WTC11 (cell line): ENCODE measurements at places on chromosomes 16 and 17. TPM values are rescaled to one million over a fixed set of nuclear protein-coding genes. Genes with fewer than 3 reads are reported as not detected.

- DNase-seq, result no peak
- H3K27ac ChIP-seq, result peak overlapping the region; percentile 14
- H3K27me3 ChIP-seq, result no peaks in the 10 kb centered on the region
Observed at GRCh38 chr17:42248351-42249179, 27.6 kb downstream of the STAT5B start.

- peaks cover 2% of the 10 kb centered on the region; the same call in 1 of the 2 replicates for H3K36me3 ChIP-seq
- H3K27me3 ChIP-seq, result no peaks in the 10 kb centered on the region; the same call in 1 of the 2 replicates
- no peak overlapping the region for H3K27ac ChIP-seq
Observed at GRCh38 chr16:11202260-11203091, 53.5 kb downstream of the SOCS1 start.

- H3K27ac ChIP-seq, result no peak overlapping the region
- DNase-seq, result no peak
- H3K4me1 ChIP-seq, result no peaks in the 10 kb centered on the region
- H3K36me3 ChIP-seq, result no peaks in the 10 kb centered on the region
- no peak overlapping the region for H3K4me3 ChIP-seq
Observed at GRCh38 chr17:41394254-41394996, 3.0 kb downstream of the KRT31 start.

The MT1G gene
- total RNA-seq, result 326 to 361 TPM (median 333 TPM) in 3 replicates

GRCh38 chr16:4615384-4616046, 827 bp upstream of the UBALD1 start:
- DNase-seq, result no peak
- no peaks in the 10 kb centered on the region for H3K27me3 ChIP-seq
- H3K4me3 ChIP-seq, result peak overlapping the region; percentile 73
- peaks cover 38% of the 10 kb centered on the region for H3K4me1 ChIP-seq
- no peaks in the 10 kb centered on the region for H3K36me3 ChIP-seq
- peak overlapping the region; percentile 92 for H3K27ac ChIP-seq

The SRL gene
- 0.11 TPM in 1 of 3 replicates, not detected in the others for total RNA-seq

DNA sequence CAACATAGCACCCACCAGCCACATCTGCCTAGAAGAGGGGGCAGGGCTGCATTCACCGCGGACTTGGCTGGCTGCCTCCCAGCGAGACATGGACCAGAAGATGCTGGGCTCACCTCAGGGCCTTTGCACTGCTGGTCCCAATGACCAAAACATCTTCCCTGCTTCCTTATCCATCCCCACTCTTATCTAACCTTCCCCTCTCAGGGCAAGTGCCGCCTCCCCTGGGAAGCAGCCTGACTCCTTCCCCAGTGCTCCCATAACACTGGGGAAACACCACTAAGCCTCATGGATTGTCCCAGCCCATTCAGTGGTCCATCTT, 5.7 kb downstream of the TMC6 start:
- H3K4me3 ChIP-seq, result no peak overlapping the region
- H3K27ac ChIP-seq, result no peak overlapping the region
- peaks cover 16% of the 10 kb centered on the region for H3K36me3 ChIP-seq
- no peak for DNase-seq

DNA sequence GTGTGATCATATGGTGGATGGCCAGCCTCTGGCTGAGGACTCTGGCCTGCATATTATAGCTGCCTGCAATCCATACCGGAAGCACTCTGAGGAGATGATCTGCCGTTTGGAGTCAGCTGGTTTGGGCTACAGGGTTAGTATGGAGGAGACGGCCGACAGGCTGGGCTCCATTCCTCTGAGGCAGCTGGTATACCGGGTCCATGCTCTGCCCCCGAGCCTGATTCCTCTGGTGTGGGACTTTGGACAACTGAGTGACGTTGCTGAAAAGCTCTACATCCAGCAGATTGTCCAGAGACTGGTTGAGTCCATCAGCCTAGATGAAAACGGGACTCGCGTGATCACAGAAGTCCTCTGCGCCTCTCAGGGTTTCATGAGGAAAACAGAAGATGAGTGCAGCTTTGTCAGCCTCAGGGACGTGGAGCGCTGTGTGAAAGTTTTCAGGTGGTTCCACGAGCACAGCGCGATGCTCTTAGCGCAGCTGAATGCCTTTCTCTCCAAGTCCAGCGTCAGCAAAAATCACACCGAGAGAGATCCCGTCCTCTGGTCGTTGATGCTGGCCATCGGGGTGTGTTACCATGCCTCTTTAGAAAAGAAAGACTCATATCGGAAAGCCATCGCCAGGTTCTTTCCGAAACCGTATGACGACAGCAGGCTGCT, 69.0 kb upstream of the ENDOV start:
- no peak for DNase-seq
- H3K4me3 ChIP-seq, result no peak overlapping the region
- H3K4me1 ChIP-seq, result no peaks in the 10 kb centered on the region
- no peaks in the 10 kb centered on the region for H3K27me3 ChIP-seq
- H3K27ac ChIP-seq, result no peak overlapping the region

- no peak overlapping the region for H3K27ac ChIP-seq
- no peaks in the 10 kb centered on the region for H3K27me3 ChIP-seq
- no peak overlapping the region for H3K4me3 ChIP-seq
- peaks cover 10% of the 10 kb centered on the region for H3K4me1 ChIP-seq
Observed at GRCh38 chr17:69528035-69528434, 113.5 kb downstream of the MAP2K6 start.

The KRT14 gene
- not detected in 3 replicates for total RNA-seq

DNA sequence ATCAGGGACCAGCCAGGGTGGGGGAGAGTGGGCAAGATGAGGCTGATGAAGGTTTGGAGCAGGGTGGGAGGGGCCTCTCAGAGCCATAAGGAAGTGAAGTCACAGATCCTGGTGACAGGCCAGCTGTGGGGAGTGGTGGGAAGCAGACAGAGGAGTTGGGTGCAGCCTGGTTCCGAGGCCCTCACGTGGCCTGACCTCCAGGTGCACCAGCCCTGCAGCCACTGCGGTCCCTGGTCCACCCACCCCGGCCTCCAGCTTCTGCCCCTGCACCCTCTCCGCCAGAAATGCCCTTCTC, 3.9 kb upstream of the ZFPM1 start:
- no peak overlapping the region for H3K27ac ChIP-seq
- no peak overlapping the region for H3K4me3 ChIP-seq
- H3K27me3 ChIP-seq, result peaks cover 31% of the 10 kb centered on the region
- H3K36me3 ChIP-seq, result no peaks in the 10 kb centered on the region
- H3K4me1 ChIP-seq, result no peaks in the 10 kb centered on the region

The PRCD gene
- total RNA-seq, result 2.7 to 4.5 TPM (median 4.0 TPM) in 3 replicates

- no peak for DNase-seq
- no peaks in the 10 kb centered on the region for H3K27me3 ChIP-seq
- H3K27ac ChIP-seq, result no peak overlapping the region; the same call in none of the 2 replicates
- peaks cover 52% of the 10 kb centered on the region for H3K36me3 ChIP-seq
- no peak overlapping the region for H3K4me3 ChIP-seq
Observed at GRCh38 chr17:20254541-20254940, 212.8 kb downstream of the LGALS9B start.

DNA sequence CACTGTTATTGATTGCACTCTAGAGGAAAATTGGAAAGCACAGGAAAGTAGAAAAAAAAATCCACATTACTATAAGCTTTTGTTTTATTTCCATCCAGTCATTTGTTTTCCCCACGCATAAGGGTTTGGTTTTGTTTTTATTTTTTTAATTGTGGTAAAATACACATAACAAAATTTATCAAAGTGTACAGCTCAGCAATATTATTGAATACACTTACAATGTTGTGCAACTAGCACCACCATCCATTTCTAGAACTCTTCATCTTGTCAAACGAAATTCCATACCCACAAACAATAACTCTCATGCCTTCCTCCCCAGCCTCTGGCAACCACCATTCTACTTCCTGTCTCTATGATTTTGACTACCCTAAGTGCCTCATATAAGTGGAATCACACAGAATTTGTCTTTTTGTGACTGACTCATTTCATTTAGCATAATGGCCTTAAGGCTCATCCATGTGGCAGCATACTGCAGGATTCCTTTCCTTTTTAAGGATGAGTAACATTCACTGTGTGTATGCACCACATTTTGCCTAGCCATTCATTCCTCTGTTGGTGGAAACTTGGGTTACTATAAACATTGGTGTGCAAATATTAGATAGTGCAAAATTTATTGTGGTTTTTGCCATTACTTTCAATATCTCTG, 11.1 kb downstream of the SPPL2C start:
- DNase-seq, result no peak
- no peaks in the 10 kb centered on the region for H3K36me3 ChIP-seq
- H3K4me1 ChIP-seq, result no peaks in the 10 kb centered on the region

GRCh38 chr16:22092143-22092933, at the start of gene VWA3A:
Gene VWA3A (plus strand): TSS chr16:22092541. CDS start chr16:22092638, 97 bp downstream.
- no peaks in the 10 kb centered on the region; the same call in 1 of the 2 replicates for H3K27me3 ChIP-seq
- H3K4me3 ChIP-seq, result peak within 1 kb of the TSS; percentile 18; the same call in 1 of the 2 replicates
- H3K4me1 ChIP-seq, result peaks cover 10% of the 10 kb centered on the region

The FAM20A gene
- 1.3 to 5.8 TPM (median 2.0 TPM) in 3 replicates for total RNA-seq

DNA sequence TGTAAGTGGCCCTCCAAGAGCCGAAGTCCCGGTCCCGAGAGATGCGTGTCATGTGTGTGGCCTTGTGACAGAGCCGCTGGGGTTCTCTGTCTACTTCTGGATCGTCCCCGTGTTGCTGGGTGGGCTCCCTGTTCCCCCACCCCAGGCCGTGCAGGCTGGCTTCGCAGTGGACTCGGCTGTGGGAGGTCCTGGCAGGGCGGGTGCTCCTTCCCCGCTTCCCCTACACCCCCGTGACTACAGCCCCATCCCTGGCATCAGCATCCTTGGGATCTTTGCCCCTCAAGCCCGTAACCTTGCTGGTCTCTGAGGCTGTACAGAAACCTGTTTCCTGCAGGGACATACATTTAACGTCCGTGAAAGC, 136.3 kb downstream of the BANP start:
- no peak overlapping the region for H3K27ac ChIP-seq
- H3K27me3 ChIP-seq, result no peaks in the 10 kb centered on the region
- H3K4me3 ChIP-seq, result no peak overlapping the region
- no peaks in the 10 kb centered on the region for H3K4me1 ChIP-seq

- H3K4me1 ChIP-seq, result no peaks in the 10 kb centered on the region
- H3K27ac ChIP-seq, result no peak overlapping the region
- H3K36me3 ChIP-seq, result peaks cover 46% of the 10 kb centered on the region
- peaks cover 7% of the 10 kb centered on the region for H3K27me3 ChIP-seq
- no peak for DNase-seq
Observed at GRCh38 chr17:10888858-10889257, 51.0 kb upstream of the PIRT start.

DNA sequence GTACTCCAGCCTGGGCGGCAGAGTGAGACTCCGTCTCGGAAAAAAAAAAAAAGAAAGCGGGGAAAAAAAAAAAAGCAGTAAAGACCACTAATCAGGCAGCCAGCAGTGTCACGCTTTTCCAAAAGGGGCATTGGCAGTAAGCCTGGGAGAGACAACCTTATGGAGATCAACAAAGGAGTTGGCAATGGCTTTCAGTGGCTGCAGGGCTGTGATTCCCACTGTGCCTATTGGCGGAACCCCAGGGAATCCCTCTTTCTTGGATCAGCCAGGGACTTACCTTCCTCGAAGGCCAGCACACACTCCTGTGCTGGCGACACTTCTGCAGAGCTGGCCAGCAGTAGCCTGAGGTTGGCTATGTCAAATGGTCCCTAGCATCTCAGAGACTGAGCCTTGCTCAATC, 43.2 kb upstream of the ZFHX3 start:
- no peak overlapping the region for H3K4me3 ChIP-seq
- H3K27me3 ChIP-seq, result no peaks in the 10 kb centered on the region
- no peak for DNase-seq
- H3K36me3 ChIP-seq, result no peaks in the 10 kb centered on the region
- H3K4me1 ChIP-seq, result no peaks in the 10 kb centered on the region

DNA sequence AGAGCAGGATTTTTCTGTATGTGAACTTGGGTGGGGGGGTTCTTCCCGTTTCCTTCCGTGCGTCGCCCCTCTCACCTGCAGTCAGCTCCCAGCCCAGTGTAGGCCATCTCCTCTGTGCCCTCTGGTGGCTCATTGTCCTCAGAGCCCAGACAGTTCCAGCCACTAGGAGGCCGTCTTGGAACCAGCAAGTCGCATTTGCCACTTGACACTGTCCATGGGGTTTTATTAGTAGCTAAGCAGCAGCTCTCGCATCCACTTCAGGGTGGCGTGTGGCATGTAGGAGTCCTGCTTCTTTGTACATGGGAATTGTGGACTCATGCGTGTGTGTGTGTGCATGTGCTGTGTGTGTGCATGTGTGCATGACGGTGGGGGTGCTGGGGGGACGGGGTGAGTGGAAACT, 74.0 kb downstream of the SEC14L1 start:
- no peak overlapping the region for H3K27ac ChIP-seq
- H3K27me3 ChIP-seq, result no peaks in the 10 kb centered on the region
- DNase-seq, result peak; percentile 72

DNA sequence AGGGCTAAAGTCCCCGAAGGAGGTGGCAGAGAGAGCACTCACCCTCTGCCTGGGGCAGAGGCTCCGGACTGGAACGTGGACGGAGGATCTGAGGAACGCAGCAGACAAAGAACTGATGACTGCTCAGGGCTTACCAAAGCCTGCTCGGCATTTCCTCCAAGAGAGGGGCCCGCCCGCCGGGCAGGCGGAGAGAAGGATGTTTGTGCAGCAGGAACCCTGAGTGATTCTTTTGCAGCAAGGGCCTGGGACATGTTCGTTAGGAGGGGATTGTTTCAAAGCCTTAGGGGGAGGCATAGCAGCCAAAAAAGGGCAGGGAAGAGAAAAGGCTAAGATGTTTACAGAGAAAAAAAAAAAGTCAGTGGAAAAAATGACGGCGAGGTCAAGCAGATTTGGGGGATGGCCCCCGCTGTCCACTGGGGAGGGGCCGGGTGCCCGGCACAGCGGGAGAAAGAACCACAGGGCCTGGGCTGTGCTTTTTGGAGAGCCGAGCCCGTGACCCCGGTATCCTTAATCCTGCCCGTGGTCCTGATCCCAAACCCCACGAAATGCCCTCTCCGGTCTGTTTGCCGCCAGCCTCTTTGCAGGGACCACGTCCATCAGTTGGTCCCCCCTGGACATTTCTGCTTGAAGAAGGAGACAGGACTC, 129.3 kb downstream of the NTN1 start:
- no peaks in the 10 kb centered on the region for H3K27me3 ChIP-seq
- no peaks in the 10 kb centered on the region for H3K36me3 ChIP-seq
- H3K4me1 ChIP-seq, result peaks cover 14% of the 10 kb centered on the region
- H3K4me3 ChIP-seq, result no peak overlapping the region
- DNase-seq, result no peak

DNA sequence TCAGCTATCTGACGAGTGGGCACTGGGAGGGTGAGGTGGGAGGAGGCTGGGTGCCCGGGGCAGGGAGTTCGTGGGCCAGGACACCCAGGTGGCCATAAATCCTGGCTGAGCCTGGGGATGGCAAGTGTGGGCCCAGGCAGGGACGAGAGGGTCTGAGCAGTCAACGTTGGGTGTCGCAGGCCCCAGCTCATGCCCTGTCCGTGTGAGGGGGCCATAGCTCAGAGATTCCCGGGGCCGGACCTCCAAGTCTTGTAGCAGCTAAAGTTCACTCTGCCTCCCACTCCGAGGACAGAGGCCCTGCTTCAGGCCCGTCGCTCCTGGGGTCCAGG, 34.4 kb downstream of the CTU2 start:
- DNase-seq, result no peak
- no peak overlapping the region for H3K27ac ChIP-seq
- no peaks in the 10 kb centered on the region for H3K36me3 ChIP-seq
- H3K4me1 ChIP-seq, result peaks cover 10% of the 10 kb centered on the region
